ENCODE measurements at places on chromosomes 6 and 20.

DNA sequence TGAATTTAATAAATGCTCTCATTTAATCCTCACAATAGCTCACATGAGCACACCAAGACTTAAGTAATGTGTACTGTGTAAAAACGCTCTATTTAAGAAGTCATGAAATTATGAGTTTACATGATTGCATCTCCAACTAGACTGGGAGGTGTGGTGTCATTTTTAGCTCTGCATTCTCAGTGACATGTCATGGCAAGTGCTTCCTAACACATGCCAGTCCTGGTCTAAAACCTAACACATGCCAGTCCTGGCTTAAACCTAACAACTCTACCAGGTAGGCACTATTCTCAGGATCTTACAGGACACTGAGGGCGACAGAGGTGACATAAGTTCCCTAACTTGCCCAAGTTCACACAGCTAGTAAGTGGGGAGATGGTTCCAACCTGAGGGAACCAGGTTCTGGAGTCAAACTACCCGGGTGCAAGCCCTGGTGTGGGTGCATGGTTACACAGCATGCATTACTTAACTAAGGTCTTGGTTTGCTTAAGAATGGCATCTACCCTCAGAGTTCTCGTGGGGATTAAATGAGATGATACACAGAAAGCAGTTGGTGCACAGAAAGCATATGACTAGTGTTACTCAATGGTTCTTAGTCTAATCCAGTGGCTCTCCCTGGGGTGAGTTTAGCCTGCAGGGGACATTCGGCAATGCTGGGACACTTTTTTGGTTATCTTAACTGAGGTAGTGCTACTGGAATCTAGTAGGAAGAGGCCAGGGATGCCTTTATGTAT, 14.7 kb downstream of the CLDN20 start:
- no peaks in the 10 kb centered on the region for H3K27me3 ChIP-seq
- H3K4me1 ChIP-seq = peaks cover under 1% of the 10 kb centered on the region
- DNase-seq = no peak
- no peak overlapping the region for H3K4me3 ChIP-seq

- no peaks in the 10 kb centered on the region for H3K27me3 ChIP-seq
- no peak overlapping the region for H3K4me3 ChIP-seq
- DNase-seq = no peak
- H3K36me3 ChIP-seq = no peaks in the 10 kb centered on the region
- H3K4me1 ChIP-seq = no peaks in the 10 kb centered on the region
- H3K27ac ChIP-seq = no peak overlapping the region
Measured at GRCh38 chr6:146886587-146887446, 288.0 kb downstream of the ADGB start.

GRCh38 chr6:149867876-149868640, 3.9 kb upstream of the LRP11 start:
- no peaks in the 10 kb centered on the region for H3K36me3 ChIP-seq
- peak; percentile 84 for DNase-seq
- H3K27ac ChIP-seq = no peak overlapping the region
- no peaks in the 10 kb centered on the region for H3K4me1 ChIP-seq

DNA sequence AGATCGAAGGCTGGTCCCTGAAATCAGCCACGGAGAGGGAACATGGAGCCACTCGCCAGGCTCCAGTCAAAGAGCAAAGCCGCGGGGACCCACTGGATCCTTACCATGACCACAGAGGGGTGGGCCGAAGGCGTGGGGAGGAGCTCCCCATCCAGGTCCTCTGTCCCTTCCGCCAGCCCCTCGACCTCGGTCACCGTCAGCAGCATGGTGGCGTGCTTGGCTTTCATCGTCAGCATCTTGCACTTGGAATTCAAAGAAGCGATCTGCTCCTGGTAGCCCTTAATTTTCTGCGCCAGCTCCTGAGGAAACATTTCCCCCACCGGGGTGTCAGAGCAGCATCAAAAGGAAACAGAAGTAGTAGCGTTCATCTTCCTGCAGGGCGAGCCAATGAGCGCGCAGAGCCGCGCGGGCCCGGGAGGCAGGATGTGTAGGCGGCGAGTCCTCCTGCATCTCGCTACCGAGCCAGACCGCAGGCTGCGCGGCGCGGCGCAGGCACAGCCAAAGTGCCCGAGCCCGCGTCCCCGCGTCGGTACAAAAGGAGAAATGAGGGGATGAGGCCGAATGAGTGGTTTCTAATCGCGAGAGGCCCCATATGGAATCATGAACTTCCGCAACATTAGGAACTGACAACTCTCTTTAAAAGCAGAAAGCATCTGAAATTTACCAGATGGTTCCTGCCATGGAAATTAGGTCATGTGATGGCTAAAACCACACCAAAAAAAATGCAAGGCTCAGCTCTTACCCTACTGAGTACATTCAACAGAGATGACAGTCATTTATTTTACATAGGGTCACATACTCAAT, 335.2 kb downstream of the SYNE1 start:
- H3K4me3 ChIP-seq = peak overlapping the region; percentile 95
- H3K27me3 ChIP-seq = no peaks in the 10 kb centered on the region
- H3K4me1 ChIP-seq = peaks cover 3% of the 10 kb centered on the region
- H3K27ac ChIP-seq = no peak overlapping the region
- peak; percentile 92 for DNase-seq
- no peaks in the 10 kb centered on the region for H3K36me3 ChIP-seq

- no peaks in the 10 kb centered on the region for H3K36me3 ChIP-seq
- H3K4me1 ChIP-seq = no peaks in the 10 kb centered on the region
- no peaks in the 10 kb centered on the region for H3K27me3 ChIP-seq
- no peak overlapping the region for H3K27ac ChIP-seq
- no peak overlapping the region for H3K4me3 ChIP-seq
- no peak for DNase-seq
Measured at GRCh38 chr6:90121982-90122381, 174.7 kb downstream of the BACH2 start.

- H3K4me1 ChIP-seq = no peaks in the 10 kb centered on the region
- H3K27me3 ChIP-seq = no peaks in the 10 kb centered on the region
- H3K27ac ChIP-seq = no peak overlapping the region
- H3K4me3 ChIP-seq = no peak overlapping the region
Measured at GRCh38 chr6:111813237-111813636, 60.0 kb downstream of the FYN start.

- no peak for DNase-seq
- peaks cover 8% of the 10 kb centered on the region for H3K36me3 ChIP-seq
- no peak overlapping the region for H3K4me3 ChIP-seq
- no peak overlapping the region for H3K27ac ChIP-seq
- no peaks in the 10 kb centered on the region for H3K27me3 ChIP-seq
Measured at GRCh38 chr6:159433550-159433949, 259.5 kb downstream of the SOD2 start.

DNA sequence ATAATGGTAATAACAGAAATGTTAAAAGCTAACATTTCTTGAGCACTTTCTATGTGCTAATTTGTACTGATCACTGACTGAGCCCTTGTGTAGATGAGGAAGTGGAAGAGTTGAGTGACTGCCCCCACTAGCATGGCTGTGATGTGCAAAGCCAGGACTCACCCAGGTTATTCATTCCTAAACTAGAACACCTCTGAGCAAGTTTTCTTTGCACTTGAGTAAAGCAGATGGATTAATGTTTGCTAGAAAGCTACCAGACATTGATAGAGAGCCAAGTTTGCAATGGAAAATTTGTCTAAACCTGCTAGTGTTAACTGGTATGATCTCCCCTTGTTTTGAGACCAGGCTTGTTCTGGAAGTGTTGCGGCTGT, 467.4 kb upstream of the PLCB4 start:
- no peaks in the 10 kb centered on the region for H3K36me3 ChIP-seq
- no peaks in the 10 kb centered on the region for H3K27me3 ChIP-seq
- no peak overlapping the region for H3K27ac ChIP-seq
- peak overlapping the region; percentile 72 for H3K4me3 ChIP-seq

Data from H9 (cell line).